Cerebellum (tissue), 4 donors: ENCODE measurements at places on chromosomes 4 and X.

DNA sequence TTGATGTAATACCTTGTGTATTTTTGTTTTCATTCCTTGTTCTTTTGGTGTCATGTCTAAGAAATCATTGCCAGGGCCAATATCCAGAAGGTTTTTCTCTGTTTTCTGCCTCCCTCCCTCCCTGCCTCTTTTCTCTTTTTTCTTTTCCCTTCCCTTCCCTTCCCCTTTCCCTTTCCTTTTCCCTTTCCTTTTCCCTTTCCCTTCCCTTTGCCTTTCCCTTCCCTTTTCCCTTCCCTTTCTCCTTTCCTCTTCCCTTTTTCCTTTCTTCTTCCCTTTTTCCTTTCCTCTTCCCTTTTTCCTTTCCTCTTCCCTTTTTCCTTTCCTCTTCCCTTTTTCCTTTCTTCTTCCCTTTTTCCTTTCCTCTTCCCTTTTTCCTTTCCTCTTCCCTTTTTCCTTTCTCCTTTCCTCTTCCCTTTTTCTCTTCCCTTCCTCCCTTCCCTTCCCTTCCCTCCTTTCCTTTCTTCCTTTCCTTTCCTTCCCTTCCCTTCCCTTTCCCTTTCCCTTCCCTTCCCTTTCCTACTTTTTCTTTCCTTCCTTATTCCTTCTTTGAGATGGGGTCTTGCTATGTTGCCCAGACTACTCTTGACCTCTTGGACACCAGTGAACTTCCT lies 646.1 kb downstream of the RAPGEF2 start:
- no peak for DNase-seq

DNA sequence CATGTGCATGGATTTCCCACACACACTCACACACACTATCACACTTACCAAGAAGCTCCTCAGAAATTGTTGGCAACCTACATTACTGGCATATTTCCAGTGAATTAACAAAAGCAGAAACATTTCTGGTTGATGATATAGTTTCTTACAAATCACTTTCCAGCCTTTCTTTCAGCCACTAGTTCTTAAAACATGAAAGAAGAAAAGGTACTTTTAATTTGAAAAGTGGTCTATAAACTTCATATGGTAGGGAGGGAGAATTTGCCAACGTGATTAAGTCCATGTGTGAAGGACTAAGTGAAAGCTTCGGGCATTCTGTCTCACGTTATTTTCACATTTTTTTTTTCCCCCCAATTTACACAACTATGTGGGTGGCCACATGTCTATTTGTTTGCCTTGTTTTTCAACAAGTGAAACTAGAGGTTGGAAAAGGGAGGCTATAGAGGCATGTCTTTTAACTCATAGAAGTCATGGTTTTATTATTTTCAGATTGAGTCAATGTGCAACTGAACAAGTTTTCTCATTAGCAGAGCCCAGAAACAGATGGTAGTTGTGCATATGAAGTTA lies 832.1 kb upstream of the INTU start:
- DNase-seq: no peak

- DNase-seq: no peak
Measured at GRCh38 chr4:166301266-166301665, 428.2 kb downstream of the TLL1 start.

DNA sequence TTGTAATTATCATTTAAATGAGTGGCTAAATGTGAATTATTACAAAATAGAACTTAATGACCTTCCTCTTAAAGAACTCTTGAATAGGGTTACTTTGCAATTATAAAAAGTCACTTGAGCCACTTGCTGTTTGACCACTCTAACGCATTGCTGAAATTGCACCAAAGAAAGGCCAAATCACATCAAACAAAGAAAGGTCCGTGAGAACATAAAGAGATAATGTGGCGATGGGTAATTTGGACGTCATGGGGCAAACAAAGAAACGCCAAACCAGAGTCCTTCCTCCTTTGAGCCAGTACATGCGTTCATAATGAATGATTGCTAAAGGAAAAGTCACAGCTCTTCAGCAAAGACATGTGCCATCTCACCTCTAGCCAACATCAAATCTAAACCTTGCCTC lies 229.8 kb upstream of the STS start:
- no peak for DNase-seq

DNA sequence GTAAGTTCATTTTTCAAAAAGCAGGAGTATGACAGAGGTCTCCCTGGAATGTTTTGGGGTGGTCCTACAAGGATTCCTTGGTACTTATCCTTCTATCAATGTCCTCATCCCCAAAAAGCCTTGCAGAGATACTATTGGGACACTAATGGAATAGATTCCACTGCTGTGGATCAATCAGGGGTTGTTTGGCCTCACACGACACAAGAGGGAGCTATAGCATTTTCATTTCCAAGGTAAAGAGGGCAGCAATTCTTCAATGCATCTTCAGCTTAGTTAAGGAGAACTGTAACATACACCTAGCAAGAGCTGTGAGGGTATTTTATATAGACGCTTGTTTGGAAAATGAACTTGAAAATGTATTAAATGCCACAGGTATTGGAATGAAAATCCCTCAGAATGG lies 50.9 kb downstream of the USP26 start:
- DNase-seq: no peak

DNA sequence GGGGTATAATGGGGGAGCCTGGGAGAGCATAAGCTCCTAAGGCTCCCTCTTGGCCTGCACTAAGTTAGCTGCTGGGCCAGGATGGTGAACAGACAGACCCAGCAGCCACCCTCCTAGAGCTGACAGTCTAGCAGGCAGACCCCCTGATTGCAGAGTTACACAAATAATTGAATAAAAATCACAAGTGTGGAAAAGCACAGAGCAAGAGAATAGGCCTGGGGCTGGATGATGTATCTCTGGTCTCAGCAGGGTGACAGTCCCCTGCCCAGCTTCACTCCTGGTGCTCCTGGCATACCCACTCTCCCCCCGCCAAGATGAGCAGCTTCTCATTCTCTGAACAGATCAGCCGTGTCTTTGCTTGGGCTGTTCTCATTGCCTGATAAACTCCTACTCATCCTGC lies 86.1 kb upstream of the STX18 start:
- no peak for DNase-seq

DNA sequence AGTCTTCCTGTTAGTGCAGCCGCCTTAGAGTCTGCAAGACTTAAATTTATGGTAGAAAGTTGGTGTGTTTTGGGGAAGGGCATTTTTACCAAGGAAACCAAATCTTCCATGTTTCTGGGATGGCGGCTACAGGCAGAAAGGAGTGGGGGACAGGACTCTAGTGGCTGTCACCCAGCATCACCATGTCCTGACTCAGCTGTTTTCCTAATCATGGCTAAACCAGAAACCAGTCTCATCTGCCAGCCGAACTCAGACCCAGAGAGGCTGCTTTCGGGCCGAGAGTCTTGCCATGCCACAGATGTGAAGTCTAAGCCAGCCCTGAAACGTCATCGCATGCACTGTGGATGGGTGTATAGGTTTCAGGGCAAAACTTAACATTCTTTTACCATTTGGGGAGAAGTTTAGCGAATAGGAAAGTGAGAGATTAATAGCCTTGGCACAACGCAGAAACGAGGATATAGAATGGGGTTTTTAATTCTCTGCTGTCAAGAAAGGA lies 109.6 kb downstream of the ENPP6 start:
- no peak for DNase-seq

- DNase-seq: no peak
Measured at GRCh38 chr4:42658261-42658660, 1.4 kb upstream of the ATP8A1 start.

DNA sequence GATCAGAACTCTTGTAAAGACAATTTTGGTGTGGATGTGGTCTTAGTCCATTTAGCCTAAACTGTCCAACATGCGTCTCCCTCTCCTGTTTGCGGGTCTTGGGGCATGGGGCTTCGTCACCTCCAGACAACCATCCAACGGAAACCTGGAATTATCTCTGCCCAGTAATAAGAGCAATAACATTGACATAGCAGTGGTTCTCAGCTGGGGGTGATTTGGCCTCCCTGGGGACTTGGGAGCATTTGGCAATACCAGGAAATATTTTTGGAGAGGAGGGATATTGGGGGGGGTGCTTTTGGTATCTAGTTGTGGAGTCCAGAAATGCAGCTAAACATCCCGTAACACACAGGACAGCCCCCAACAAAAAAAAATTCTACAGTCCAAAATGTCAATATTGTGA lies 47.2 kb downstream of the SEL1L3 start:
- no peak for DNase-seq

DNA sequence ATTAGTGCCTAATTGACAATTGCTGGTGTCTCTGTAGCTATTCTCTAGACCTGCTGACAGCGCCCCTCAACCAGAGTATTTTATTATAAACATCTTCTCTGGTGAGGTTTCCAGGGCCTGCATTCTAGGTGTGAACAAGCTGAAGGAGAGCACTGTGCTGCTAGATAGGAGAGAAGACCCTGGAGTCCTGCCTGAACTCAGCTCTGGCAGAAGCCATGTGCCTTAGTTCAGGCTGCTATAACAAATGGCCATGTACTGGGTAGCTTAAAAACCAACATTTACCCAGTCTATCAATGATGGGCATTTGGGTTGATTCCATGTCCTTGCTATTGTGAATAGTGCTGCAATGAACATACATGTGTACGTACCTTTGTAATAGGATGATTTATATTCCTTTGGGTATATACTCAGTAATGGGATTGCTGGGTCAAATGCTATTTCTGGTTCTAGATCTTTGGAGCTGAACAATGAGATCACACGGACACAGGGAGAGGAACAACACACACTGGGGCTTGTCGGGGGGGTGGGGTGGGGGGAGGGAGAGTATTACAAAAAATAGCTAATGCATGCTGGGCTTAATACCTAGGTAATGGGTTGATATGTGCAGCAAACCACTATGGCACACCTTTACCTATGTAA lies 185.5 kb upstream of the CPEB2 start:
- no peak for DNase-seq

- no peak for DNase-seq
Measured at GRCh38 chrX:68112321-68112720, 321.0 kb downstream of the OPHN1 start.

DNA sequence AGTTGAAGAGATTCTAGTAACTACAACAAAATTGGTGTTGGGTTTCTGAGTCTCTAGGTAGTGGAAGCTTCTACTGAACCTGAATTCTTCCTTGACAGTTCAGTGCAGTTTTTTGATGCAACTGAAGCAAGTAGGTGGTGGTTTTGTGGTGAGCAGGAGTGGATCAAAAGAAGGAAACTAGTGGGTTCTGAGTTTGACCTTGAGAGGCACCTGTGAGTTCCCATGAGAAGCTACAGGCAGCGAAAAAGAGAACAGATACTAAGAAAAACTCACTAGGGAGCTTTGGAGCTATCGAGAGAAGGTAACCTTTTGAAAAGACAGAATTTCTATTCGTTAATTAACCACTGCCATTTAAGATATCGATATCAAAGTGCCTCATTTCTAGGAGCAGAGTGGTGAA lies 145.2 kb downstream of the PDHA2 start:
- DNase-seq: no peak

- DNase-seq: no peak
Measured at GRCh38 chr4:87044511-87045233, 109.9 kb downstream of the AFF1 start.

DNA sequence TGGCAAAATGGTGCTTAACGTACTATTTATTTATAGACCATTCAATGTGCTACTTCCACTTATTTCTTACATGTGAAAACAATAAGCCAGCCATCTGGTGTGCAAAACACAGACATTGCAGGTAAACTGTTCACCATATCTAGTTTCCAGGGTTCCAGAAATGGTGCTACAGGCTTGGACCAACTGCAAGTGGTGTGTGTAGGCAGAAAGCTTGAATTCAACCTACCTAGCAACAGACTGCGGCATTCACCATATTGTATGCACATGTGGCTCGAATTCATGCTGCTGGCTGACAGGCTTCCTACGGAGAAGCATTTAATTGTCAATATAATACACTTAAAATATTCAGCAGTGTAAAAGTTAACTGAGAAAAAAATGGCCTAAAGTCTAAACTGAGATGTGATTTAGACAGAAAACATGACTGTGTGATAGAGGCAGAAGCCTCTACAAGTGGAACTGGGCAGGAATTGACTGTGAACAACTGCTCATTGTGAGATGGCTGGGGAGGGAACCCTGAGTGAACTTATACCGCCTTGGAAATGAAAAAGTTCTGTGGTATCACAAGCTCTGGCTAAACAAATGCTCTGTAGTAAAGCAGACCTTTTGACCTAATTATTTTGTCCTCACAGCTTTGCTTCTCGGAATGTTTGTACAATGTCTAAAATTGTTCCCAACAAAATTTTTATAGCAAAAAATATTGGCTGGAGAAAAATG lies 434.7 kb downstream of the GRIA2 start:
- no peak for DNase-seq

GRCh38 chrX:23578079-23578478 lies 89.2 kb upstream of the PRDX4 start:
- no peak for DNase-seq

DNA sequence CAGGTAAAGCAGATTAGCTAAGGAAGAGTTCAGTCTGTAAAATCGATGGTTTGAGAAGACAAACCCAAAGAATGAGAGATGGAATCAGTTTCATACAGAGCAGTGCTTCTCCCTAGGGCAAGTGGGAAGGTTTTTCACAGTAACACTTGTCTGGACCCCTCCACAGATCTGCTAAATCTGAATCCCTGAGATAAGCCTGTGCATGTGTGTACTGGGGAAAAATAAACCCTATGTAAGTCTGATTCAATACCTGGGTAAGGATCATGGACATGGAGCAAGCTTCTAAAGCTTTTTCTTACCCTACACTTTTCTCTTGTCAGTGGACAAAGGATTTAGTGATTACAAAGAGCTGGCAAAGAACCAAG lies 13.6 kb downstream of the ELOVL6 start:
- DNase-seq: no peak

DNA sequence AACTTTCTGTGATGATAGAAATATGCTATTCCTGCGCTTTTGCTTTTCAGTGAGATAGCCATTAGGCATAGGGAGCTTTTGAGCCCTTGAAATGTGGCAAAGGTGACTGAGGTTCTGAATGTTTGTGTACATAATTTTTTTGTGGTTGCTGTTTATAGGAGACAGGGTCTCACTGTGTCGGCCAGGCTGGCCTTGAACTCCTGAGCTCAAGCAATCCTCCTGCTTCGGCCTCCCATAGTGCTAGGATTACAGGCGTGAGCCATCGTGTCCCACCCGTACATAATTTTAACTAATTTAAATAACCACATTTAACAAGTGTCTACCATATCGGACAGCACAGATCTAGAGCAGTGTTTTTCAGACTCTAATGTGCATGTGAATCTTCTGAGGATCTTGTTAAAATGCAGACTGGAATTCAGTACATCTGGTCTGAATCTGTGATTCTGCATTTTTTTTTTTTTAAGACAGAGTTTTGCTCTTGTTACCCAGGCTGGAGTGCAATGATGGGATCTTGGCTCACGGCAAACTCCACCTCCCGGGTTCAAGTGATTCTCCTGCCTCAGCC lies 45.3 kb downstream of the CASP6 start:
- DNase-seq: no peak

GRCh38 chrX:63561425-63561824 lies 210.3 kb upstream of the SPIN4 start:
- peak; percentile 2 for DNase-seq
